ENCODE measurements at places on chromosomes 6 and 20.

- DNase-seq: no peak
Measured at GRCh38 chr20:45947110-45947866, 12.8 kb downstream of the PCIF1 start.

GRCh38 chr6:48859562-48860123 lies 603.4 kb downstream of the MMUT start:
- DNase-seq: no peak

DNA sequence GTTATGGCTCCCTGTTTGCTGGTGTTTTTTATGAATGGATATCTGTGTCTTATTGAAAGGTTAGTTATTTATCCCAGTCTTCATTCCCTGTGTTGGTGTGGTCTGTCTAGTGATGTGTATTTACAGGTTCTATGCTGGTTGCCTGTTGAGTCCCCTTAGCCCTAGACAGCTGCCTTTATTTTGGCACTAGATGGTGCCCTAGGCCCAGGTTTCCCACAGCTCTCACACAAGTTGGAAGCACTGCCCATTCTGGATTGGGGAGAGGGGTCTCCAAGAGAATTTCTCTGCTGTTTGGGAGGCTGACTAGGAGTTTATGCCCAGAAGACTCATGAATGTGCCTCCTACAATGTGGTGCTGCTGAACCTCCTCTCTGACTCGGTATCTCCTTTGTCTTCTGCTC lies 12.4 kb downstream of the GRM1 start:
- peak; percentile 74 for DNase-seq

DNA sequence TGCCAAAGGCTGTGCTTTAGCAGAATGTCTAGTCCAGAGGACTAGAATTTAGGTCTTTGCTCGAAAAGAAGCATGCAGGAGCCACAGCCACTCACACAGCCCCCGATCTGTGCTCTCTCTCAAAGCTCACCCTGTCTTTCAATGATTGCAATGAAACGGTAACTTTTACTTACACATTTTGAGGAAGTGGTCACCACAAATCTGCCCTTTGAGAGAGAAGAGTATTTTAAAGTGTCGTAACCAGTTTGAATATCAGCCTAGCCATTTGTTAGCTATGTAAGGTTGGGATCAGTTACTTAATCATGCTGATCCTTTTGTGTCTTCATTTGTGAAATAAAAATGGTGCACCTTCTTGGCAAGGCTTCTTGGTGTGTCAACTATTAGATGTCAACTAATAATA lies 209.0 kb downstream of the TFAP2A start:
- DNase-seq: no peak

- DNase-seq: no peak
Measured at GRCh38 chr6:19609972-19610641, 227.1 kb upstream of the ID4 start.

DNA sequence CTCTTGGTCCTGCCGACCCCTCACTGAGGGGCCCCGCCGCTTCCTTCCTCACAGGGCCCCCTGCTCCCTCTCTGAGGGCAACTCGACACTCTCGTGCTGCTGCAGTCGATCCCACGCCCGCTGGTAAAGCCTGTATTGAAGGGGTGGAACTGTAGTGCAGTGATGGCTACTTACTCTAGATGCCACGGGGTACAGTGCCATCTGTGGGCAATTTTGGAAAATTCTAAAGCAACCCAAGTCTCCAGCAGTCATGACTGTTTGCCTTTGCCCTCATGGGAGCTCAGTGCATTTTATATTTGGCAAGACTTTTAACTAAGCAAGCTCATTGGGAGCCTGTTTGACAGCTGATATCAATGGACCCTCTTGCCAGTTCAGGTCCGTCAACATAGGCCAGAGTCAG lies 6.5 kb upstream of the C6orf136 start:
- no peak for DNase-seq

- peak; percentile 28 for DNase-seq
Measured at GRCh38 chr6:87660226-87660911, 41.7 kb downstream of the AKIRIN2 start.

DNA sequence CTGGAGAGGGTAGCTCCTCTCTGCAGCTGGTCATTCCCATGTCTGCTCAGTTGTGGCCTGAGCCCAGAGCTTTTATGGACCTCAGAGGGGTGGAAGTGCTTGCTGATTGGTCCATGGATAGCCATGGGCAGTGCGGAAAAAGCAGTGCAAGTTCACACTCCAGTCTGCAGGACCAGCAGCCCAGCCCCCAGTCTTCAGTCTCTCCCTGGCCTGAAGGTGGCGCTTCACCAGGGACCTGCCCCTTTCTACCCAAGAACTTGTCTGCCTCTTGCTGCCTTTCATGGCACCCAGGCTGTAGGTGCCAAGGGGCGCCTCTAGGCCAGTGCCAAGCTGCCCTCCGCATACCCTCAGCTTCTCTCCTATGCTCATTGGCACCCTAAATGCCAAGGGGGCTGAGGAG lies 91.0 kb downstream of the TBXT start:
- no peak for DNase-seq
